ENCODE measurements at places on chromosomes 7 and 10.

GRCh38 chr7:51053160-51053925, 263.3 kb downstream of the COBL start:
- DNase-seq, result no peak

DNA sequence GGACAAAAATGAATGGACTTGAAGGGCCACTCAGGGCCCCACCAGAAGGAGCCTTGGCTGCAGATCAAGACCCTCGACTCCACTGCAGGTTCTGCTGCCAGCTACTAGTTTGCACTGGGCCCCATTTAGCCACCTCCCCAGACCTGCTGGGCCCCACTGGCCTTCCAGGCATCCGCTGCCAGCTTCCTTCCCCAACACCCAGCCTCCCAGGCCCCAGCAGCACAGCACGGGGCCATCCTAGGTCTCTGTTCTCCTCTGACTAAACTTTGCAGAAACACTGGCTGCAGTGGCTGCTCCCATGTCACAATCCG, 277.4 kb upstream of the KLF14 start:
- DNase-seq, result no peak

DNA sequence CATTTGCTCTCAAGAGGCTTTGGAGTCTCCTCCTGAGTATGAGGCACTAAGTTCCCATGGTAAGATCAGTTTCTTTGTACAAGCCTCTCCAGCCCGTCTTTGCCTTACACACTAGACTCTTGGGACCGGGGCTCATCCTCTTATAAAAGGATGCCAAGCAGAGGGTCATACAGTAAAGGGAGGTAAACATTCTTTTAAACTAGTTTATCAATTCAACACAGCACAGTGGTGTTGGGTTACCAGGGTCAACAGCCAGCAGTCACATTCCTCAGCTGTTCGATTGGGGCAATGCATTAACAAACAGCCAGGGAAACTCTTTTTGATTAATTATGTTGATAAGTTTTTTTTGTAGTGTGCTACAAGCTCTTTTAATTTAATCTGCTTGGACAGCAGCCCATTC, 37.8 kb downstream of the HHEX start:
- DNase-seq, result no peak

- no peak for DNase-seq
Measured at GRCh38 chr7:121744319-121744718, 128.6 kb upstream of the PTPRZ1 start.

GRCh38 chr7:805261-805660, 27.0 kb upstream of the SUN1 start:
- DNase-seq, result no peak

DNA sequence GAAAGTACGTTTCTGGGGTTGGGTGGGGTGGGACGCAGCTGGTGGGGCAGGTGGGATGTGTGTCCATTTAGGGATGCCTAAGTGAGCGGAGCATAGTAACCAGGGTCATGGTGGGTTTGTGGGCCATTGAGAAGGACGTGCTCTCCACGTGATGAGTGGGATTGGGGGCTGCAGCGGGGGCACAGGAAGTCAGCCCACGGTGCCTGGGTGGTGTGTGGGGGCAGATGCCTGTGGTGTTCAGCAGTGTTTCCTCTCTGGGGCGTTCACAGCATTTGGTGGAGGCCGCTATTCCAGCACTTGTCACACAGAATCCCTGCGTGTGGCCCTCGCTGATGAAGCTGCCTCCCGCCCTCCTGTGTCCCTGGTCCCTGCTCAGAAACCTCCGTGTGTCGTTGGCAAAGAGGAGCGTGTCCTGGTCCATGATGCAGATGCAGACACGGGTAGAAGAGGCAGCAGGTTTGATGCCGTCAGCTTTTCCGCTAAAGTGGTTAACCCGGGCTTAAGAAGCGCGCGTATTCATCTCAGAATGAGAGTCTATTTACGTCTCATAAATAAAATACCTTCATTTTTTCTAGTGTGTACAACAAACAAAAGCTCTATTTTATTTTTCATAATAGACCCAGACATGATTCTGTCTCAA, 274.2 kb downstream of the ADARB2 start:
- no peak for DNase-seq

GRCh38 chr10:121405953-121406352, 192.3 kb downstream of the FGFR2 start:
- no peak for DNase-seq

DNA sequence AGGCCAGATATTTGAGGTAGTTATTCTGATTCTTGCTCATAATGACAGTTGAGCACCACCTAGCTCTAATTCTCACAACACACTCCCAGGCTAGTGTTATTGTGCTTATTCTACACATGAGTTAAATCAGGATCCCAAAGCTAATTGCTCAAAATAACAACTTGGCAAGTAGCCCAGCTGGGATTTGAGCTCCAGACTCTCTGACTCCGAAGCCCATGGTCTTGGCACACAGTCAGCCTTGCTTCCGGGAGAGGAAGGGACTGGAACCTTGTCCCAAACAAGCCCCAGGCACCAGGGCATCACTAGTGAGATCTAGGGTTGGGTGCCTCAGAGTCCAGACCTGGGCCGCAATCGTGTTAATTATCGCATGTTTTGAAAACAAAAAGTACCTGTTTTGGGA, 101.4 kb downstream of the GPAM start:
- DNase-seq, result no peak

DNA sequence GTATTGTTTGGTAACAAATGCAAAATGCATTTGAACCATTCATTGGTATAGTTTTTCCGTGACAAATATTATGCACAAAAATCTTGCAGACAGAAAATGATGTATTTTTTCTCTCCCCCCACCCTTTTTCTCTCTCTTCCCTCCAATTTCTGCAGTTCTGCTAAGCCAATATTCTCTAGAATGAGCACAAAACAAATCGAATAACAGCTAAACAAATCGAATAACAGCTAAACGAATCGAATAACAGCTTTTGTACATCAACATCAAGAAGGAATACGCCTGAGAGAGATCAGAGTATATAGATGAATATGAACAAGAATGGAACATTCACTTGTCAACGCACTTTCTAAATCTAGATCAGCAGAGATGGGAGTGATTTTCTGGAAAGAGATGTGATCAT, 108.0 kb upstream of the KMT2E start:
- no peak for DNase-seq

DNA sequence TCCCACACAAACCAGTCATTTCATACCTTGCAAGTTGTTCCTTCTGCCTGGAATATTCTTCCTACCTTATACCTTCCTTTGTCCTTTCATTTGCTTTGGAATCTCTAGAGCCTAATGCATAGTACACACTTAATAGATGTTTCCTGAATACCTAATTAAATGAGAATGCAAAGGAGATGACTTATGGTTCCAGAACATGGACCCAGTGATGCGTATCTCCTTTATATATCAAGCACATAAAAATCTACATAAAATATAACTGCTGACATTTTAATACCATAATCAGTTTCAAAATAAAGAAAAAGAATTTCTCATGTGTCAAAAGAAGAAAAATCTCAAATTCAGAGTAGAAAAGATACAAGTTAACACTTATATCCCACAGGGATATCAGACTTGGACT, 110.6 kb upstream of the ASAH2 start:
- no peak for DNase-seq

DNA sequence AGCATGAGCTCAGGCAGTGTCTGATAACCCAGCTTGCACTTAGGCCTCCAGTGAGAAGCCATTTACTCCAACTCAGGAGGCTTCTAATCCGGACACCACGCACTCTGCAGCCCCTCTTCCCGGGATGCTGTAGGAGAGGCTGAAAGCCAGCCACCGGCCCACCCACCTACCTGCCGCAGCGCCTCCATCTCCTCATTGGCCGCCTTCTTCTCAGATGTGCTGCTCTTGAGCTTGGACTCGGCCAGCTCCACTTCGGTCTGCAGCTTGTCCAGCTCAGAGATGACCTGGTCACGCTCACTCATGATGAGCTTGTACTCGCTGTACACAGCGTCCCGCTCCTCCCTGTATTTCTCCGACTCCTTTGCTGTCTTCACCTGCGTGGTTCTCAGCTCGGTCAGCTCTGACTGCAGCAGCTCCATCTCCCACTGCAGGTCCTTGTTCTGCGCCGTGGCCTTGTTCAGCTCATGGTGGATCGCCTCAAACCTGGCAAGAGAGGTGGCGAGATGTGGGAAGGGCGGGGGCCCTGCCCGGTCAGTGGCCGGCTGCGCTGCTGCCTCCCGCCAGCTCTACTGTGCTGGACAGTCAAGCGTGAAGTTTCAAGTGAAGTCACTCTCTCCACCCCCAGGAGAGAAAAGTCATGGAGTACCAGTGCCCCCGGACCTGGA, 84.7 kb downstream of the DLG5 start:
- DNase-seq, result no peak

DNA sequence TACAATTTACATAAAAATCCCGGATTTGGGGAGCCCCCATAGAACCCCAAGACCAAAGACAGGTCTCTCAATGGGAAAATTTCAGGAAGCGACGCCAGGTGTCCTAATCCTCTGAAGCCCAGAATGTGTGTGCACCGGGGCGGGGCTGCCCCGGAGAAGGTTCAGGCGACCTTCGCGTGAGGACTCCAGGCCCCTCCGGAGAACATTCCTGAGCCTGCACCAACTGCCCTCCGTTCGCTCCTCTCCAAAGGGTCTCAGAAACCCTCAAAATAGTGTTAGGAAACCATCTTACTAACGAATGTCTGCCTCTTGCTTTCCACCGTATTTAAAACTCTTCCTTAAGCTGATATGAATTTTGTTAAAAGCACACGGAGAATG, 78.5 kb upstream of the INSIG1 start:
- DNase-seq, result no peak

- DNase-seq, result peak; percentile 6
Measured at GRCh38 chr10:22022257-22023032, 18.9 kb upstream of the DNAJC1 start.

DNA sequence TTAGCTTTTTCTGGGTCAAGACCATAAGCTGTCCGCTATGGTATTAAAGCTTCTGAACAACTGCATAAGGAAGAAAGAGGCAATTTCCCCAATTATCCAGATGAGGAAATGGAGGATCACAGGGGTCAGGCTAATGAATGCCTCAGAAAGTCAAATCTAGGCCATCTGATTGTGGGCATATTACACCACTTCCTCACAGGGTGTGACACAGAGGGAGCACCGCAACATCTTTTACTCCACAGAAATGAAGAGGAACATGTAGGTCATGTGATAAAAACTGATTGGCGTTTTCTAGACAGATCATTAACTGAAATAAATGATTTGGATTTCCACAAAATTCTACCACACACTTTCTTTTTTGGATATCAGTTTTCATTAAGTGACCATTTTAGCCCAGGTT, 384.4 kb downstream of the PARD3 start:
- no peak for DNase-seq

DNA sequence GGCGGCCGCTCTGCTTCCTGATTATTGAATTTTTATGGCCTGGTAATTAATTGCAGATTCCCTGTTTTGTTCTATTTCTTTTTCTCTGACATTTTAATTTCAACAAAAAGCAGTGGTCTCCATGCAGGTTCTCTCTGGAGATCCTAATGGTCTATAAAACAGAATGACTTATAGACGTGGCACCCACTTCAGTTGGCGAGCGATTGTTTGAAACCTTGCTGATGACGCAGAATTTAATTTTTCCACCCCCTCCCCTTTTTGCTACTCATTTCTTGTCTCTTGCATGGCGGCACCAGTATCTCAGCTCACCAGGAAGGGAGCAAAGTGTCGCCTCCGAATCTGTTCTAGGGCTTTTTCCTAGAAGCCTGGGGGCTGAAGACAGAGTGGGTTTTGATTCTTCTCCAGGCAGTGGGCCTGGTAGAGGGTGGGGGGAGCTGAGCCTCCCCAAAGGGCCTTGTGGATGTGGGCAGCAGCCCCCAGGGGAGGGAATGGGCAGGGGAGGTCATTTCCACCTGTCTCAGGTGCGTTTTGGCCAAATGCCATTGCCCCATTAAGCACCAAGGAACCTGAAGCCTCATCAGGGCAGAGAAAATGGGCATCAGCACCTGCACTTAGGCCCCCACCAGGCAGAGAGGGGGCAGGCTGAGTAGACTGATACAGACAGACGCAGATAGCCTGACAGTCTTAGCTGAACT, 3.5 kb upstream of the COMTD1 start:
- DNase-seq, result no peak

GRCh38 chr10:22442063-22442462, 96.8 kb downstream of the SPAG6 start:
- DNase-seq, result no peak

DNA sequence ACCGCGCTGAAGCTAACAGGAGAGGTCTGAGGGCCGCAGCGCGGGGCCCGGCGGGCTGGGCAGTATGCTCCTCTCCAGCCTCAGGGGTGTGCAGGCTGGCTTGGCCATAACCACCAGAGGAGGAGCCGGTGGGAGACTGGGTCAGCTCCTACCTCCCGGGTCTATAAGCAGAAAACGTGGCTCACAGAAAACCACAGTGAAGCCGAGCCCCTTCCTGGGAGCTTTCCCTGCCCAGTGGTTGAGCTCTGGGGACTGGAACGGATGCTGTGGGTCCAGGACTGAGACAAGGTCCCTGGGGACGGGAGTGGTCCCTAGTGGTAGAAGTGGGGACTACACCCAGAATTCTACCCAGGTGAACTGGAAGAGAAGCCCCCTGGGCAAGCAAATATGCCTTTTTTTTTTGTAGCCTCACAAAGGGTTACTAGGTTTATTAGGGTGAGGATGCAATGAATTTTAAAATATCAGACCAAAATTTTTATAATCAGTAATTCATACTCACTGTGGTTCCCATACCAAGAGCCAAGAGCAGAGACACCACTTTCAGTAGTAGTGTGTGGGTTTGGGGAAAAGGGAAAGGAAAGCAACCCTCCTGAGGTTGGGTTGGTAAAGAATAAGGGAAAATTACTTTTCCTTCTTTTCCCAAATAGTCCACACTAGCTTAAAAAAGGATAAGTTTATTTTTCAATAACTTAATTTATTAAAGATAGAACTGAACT, 67.9 kb upstream of the PRKCQ start:
- peak; percentile 51 for DNase-seq

GRCh38 chr10:72245949-72246525, 27.7 kb upstream of the DDIT4 start:
- DNase-seq, result no peak

Data from stimulated activated CD8-positive, alpha-beta memory T cell treated with anti-CD3 and anti-CD28 coated beads, Interleukin-4, amount 100 ng/mL, for 1 hour (primary cell).